ENCODE measurements at places on chromosomes 1 and 21.

- no peak for DNase-seq
Observed at GRCh38 chr1:205447457-205448341, 8.1 kb downstream of the BLACAT1 start.

DNA sequence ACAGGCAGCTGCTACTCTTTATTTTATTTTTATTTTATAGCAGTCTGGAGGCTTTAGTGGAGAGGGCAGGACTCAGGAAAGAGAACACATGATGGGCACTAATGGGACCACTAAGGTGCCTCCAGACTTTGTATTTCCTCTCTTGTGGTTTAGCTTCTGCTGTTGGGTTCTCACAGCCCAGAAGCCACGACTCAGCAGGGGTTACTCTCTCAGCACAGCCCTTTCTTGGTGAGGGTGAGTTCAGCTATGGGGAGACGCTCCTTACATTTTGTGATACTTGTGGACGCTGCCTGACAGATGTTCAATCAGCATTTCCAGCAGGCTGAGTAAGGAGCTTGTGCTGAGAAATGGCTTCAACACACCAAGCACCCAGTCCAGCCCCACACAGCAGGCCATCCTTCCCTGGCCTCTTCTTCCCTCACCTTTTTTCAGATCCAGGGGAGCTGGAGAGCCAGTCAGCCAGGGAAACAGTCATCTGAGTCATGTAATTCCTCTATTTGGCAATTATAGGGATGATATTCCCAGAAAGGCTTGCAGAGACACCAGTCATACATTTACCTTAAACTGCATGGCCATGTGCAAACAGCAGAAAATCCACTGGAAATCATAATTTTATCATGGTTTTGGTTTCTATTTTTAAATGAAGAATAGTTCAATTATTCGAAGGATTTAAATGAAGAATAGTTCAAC lies 53.2 kb upstream of the RAB3GAP2 start:
- DNase-seq = no peak

DNA sequence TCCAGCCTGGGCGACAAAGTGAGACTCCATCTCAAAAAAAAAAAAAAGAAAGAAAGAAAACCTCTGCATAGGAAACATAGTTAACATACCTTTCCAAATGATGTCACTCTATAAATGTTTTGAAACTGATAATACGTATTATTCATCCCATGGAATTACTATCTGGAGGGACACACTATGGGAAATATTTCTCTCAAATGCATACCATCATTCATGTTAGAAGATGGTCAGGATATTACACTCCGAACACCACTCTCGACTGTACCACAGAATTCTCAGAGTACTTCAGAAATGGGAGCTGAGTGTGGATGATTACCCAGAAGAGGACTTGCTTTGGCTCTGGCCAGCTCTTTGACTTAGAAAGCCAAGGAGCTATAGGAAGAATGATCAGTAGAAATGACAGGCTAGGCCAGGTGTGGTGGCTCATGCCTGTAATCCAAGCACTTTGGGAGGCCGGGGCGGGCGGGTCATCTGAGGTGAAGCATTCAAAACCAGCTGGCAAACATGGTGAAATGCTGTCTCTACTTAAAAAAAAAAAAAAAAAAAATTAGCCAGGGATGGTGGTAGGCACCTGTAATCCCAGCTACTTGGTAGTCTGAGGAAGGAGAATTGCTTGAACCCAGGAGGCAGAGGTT lies 5.2 kb upstream of the LIN28A start:
- no peak for DNase-seq

- DNase-seq = peak; percentile 74
Observed at GRCh38 chr1:35536556-35537162, 20.5 kb downstream of the KIAA0319L start.

- DNase-seq = no peak
Observed at GRCh38 chr1:16205334-16205671, 7.1 kb downstream of the ARHGEF19 start.

GRCh38 chr1:84083307-84083706 lies 60.8 kb upstream of the PRKACB start:
- no peak for DNase-seq

DNA sequence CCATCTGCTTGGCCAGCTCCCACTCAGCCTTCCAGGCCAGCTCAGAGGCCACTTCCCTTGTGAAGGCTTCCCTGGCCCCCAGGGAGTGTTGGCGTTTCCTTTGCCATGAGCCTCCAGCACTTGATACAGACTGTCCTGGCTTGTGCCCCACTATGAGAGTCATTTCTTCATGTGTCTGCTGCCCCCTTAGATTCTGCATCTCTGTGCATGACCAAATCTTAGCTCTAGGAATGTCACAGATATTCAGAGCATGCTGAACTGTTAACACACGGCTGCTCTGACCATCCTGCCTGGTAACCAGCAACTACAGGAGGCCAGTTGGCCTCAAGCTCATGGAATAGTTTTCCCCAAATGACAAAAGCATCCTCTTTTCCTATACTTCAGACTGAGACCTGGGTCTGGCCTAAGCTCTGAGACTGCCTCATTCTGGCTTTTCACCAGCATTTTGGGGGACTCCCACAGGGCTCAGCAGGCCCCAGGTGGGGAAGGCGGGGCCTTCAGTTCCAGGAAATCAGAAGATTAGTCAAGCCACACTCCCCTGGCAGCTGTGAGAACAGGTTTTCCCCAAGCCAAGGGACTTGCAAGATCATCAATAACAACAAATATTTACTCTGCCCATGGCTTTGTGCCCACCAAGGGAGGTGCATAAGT lies 182.6 kb upstream of the EDN2 start:
- DNase-seq = no peak

All from NCI-H1417 (cell line).